ENCODE measurements at places on chromosomes 1 and 21. TPM values are rescaled to one million over a fixed set of nuclear protein-coding genes. Genes with fewer than 3 reads are reported as not detected.

RIMS3 gene
- 0.59 TPM for total RNA-seq

TNFRSF4 gene
- 0.39 TPM for total RNA-seq

RNF2 gene
- total RNA-seq = 27.5 TPM

GPR52 gene
- 3.6 TPM for total RNA-seq

LCE3D gene
- total RNA-seq = 1.9 TPM

DNA sequence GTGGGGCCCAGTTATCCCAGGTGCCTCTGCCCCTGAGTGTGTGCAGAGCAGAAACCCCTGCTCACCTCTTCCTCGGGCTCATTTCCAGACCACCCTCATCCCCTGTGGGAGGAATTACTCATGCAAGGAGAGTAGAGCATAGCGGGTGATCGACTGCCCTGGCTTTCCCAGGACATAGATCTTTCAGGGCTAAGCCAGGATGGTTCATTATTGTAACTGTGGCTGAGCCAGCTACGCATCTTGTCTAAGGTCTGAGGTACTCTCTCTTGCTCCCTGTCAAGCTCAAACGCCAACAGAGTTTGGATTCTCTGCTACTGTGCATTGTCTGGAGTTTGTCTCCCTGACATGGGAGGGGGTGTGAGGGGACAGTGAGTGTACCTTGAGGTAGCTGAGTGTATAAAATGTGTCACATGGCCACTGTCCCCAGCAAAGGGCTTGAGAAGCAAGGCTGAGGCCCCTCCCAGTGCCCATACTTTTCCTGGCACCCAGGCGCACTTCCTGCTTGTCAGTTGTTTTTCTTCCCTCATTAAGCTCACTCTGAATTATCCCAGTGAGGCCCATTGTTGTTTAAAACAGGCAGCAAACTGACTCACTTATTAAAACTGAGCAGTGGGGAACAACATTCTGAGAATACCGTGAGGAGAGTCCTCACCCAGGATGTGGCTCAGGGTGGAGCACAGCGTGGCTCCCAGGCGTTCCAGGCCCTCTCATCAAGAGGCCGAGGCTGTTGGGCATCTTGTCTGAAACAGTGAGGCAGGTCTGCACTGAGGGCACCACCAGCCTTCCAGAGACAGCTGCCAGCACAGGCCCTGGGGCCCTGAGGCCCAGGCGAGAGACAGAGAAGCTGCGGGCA, 92.9 kb downstream of the LAMC2 start:
- DNase-seq = no peak

DNA sequence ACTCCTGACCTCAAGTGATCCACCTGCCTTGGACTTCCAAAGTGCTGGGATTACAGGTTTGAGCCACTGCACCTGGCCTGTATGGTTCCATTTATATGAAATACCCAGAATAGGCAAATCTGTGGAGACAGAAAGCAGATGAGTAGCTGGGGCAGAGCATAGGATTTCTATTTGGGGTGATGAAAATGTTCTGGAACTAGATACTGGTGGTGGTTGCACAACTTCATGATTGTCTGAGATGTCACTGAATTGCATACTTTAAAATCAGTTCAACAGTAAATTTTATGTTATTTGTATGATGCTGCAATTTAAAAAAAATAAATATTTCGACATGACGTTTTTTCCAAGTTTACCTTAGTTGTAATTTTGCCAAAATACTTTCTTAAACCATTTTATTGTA, 23.9 kb downstream of the ITSN1 start:
- DNase-seq = no peak

DNA sequence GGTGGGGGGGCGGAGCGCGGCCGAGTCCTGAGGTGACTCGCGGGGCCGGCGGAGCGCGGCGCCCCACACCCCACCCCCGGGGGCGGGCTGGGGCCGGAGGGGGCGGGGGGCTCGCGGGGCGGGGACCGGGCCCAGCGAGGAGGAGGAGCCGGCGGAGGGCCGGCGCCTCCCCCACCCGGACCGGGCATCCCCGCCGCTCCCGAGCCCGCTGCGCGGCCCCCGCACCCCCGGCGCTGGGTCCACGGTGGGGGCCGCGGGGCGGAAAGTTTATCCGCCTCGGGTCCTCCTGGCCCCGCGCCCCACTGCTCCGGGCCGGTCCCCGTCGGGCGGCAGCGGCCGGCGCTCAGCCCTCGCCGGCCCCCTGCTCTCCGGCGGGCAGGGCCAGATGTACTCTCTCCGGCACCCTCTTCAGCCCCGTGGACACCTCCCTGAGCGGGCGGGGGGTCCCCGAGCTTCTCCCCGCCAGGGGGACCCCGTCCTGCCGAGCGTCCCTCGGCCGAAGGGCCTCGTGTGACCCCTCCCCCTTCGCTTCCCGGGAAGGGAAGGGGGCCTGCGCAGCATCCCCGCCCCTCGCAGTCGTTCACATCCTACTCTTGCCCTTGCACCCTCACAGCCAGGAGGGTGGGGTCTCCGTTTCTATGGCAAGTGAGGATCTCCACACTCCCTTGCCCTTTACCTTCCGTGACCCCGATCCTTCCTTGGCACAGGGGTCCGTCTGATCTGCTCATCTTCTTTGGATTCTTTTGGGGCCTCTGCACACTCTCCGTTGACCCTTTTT, 663 bp downstream of the CAMTA1 start:
- DNase-seq = no peak

DNA sequence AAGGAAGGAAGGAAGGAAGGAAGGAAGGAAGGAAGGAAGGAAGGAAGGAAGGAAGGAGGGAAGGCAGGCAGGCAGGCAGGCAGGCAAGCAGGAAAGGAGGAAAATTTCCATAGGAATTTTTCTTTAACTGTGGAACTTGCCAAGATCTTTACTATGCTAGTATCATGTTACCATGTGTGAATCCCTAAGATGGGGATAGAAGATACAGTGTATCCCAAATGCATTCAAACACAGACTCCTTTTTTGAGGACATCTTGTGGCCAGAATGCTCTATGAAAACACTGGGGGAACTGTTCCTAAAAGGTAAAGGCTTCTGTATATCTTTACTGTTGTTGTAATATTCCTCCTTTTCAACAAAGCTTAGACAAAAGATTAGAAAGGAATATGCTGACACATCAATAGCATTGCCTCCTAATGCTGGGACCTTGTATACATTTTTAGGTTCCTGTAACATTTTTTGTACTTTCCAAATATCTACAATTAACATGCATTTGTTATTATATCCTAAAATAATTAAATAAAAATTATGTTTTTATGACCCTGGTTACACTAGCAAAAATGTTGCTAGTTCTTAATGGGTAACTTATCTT, 20.6 kb downstream of the CCDC190 start:
- no peak for DNase-seq

DNA sequence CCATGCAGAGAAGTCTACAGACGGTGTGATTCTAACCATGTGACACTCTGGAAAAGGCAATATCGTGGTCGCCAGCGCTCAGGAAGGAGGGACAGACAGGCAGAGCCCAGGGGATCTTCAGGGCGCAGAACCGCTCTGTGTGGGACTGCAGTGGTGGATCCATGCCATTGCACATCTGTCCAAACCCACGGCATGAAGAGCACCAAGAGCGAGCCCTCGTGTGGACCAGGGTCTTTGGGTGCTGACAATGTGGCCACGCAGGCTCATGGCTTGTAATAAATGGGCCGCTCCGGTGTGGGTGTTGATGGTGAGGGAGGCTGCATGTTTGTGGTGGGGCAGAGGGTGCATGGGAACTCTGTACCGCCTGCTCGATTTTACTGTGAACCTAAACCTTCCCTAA, 25.3 kb upstream of the POFUT2 start:
- no peak for DNase-seq

- peak; percentile 21 for DNase-seq
Measured at GRCh38 chr1:45326627-45327623, at the start of gene HPDL. Gene HPDL, plus strand, starts transcription at chr1:45326895. Its CDS starts 254 bp downstream, at chr1:45327149.

GRCh38 chr1:196148367-196148970, 459.8 kb downstream of the KCNT2 start:
- peak; percentile 3 for DNase-seq

- DNase-seq = no peak
Measured at GRCh38 chr1:23559985-23560741, 862 bp upstream of the ID3 start.

DNA sequence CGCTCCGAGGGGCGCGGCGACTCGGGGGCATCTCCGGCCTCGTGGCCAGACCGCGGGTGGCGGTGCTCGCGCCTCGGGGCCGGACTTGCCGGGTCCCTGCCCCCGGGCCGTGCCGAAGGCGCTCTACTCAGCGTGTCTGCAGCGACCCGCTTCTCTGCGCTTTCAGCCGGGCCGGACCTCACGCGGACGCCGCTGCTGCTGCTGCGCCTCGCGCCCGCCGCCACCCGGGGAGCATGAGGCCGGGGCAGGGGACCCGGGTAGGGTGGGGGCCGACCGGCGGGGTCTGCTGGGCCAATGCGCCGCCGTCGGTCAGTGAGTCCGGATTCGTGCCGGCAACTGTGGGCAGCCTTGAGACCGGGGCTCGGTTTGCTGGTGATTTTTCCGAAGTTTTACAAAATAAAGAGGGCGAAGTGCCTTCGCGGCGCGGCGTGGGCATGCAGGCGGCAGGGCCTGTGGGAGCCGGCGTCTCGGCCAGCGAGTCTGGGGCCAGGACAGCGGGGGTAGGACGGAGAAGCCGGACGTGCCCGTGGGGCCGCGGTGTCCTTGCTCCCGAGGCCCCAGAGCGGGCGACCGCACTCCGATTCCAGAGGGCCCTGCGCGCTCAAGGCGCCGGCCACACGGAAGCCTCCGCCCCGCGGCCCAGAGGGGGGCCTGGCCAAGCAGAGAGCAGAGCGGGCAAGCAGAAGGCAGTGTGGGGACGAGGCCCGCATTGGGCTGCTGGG, 749 bp downstream of the FAM163A start:
- no peak for DNase-seq

DNA sequence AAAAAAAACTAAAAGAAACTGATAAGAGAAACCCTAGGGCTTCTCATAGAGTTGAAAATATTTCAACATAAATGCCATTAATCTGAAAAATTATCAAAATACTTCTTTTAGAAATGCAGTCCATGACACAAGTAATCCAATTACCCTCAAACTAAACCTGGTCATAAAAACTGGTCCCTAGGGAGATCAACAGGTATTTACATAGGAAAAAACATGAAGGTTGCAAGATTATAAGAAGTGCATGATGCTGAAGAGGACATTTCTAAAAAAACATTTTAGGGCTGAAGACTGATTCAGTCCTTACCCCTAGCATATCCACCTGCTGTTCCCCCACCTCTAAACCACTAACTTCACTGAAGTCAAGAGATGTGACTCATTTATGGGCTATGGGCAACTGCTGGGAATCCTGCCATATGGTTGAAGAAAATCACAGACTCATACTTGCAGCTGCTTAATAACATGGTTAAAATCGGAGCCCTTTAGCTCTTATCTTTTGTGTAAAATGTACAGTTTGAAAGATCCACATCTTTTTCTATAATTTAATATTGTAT, 131.0 kb upstream of the RUNX1 start:
- no peak for DNase-seq

DNA sequence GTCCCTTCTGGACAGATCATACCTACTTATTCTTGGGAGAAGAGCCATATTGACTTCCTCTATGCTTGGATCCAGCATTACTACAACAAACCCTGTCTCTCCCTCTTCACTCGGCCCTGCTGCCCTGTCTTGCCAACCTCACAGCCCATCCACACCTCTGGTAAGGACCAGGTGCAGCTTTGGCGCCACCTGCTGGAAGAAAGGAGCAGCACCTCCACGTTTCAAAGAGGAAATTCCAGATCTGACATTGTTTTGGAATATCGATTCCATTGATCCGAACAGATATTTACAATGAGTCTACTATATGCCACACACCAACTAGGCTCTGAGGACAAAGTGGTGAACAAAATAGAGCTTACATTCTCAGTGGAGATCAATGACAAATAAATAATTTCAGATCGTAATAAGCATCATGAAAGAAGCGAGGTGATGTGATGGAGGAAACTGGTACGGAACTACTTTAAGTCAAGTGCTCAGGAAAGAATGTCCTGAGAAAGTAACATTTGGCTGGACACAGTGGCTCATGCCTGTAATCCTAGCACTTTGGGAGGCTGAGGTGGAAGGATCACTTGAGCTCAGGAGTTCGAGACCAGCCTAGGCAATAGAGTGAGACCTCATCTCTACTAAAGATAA, 18.7 kb downstream of the MFSD2A start:
- peak; percentile 35 for DNase-seq

GRCh38 chr1:77514921-77515776, 167.3 kb downstream of the ZZZ3 start:
- peak; percentile 38 for DNase-seq

GRCh38 chr1:87140831-87141540, 187.7 kb upstream of the LMO4 start:
- no peak for DNase-seq

DNA sequence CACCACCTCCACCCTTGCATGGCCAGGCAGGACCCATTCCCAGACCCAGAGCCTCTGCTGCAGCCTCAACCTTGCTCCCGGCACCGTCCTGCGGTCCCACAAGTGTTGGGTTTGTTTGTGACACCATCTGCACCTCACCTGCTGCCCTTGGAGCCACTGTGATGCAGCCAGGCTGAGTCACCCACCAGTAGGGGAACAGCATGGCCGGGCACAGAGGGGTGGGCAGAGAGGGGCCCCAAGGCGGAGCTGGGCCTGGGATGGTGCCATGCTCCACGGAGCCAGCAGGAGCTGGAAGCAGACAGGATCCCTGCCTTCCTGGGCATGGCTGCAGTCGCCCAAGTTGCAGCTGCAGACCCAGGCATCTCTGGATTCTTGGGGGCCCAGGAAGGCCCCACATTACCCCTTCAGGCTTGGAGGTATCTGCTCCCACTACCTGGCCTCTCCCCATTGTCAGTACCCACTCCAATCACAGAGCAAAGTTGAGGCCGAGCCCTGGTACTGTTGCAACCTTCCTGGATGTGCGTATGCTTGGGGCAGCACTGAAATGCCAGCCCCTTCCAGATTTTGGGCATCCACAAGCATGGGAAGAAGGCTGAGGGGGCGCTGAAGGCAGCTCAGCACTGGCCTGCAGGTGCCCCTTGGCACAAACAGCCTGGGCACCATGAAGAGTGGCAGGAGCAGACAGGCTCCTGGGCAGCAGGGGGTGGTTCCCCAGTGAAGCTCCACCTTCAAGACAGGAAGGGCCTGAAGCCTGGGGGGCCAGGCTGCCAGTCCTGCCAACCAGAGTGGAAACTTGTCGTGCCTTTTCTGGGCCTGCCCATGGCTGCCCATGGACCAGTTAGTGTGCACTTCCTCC, 172.8 kb downstream of the MATN1 start:
- DNase-seq = no peak

DNA sequence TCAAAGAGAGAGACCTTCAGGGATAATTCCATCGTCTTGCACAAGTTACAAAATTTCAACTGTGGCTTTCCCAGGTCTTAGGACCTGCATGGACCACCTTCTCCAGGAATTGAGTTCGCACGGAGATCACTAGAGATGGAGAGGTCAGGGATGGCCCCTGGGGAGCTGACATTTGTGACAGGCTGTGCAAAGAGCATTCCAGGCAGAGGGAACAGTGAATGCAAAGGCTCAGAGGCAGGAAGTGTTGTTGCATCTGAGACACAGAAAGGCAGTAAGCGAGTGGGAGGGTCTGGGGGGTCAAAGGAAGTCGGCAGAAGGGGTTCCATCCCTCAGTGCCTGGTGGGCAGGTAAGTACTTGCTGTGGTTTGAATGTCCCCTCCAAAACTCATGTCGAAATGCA, 9.5 kb upstream of the SELENON start:
- no peak for DNase-seq

DNA sequence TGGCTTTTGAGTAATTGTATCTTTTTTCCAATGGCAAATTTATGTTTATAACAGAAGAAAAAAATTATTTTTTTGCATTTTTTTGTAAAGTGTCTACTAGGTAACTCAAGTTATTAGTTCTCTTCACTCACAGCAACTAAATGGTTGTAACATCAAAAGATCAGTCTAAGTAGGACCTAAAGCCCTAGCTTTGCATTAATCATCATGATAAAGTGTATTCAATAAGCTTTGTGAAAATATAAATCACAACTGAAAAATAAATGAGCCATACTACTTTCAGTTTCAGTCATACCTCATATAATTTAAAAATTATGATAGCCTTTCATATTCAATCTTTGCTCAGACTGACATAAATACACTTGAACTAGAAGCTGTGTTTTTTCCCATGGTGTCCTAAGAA, 6.9 kb downstream of the TAF5L start:
- DNase-seq = no peak
